NCI-H524 (cell line): ENCODE measurements at places on chromosomes 7 and 10.

DNA sequence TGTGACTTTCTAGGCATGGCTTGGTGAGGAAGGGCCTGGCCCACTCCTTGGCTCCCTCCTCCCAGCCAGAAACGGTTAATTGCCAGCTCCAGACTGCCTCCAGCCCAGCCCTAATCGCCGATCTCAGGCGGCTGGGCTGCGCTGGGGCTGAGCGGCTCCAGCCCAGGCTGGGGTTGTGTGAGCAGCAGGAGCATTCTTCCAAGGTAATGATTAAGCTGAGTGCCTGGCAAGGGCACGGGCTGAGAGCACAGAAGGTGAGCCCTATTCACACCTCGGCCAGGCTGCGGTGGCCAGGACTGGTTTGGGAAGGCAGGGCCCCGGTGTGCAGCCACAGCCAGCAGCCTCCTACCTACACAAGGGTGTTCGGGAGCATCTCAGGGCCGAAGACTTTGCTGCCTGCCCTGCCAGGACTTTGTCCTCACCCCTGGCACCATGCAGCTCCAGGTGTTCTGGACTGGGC is at the start of gene TMEM72:
Gene TMEM72 (plus strand): TSS at position 257 of the 460 bp plus-strand sequence. CDS start 176 bp downstream, at position 433.
- no peak for DNase-seq

GRCh38 chr7:143171697-143172096 is 11.5 kb upstream of the TAS2R39 start:
- no peak for DNase-seq

GRCh38 chr7:100107125-100107737 is 5.8 kb downstream of the AP4M1 start:
- no peak for DNase-seq

- DNase-seq, result no peak
These were observed 66.0 kb upstream of the SHH start for GRCh38 chr7:155878250-155878649.

GRCh38 chr10:94991243-94991888 is 52.9 kb downstream of the CYP2C9 start:
- no peak for DNase-seq

DNA sequence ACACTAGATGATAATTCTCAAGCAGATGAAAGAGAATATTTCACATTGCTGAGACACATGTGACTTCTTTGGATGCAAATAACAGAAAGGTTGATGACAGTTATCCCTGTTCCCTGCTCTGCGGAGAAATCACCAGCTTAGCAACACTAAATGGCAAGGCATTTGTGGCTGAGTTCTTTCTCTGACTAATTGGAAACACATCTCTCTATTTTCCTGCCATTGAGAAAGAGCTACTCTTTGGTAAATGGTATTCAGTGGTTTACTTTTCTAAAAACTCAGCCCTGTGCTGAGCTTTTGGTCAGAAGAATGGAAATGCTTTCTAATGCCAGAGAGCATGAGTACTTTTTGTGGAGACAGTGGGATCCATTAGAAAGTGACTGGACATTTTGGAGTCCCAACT is 771.4 kb downstream of the LRMDA start:
- DNase-seq, result no peak

DNA sequence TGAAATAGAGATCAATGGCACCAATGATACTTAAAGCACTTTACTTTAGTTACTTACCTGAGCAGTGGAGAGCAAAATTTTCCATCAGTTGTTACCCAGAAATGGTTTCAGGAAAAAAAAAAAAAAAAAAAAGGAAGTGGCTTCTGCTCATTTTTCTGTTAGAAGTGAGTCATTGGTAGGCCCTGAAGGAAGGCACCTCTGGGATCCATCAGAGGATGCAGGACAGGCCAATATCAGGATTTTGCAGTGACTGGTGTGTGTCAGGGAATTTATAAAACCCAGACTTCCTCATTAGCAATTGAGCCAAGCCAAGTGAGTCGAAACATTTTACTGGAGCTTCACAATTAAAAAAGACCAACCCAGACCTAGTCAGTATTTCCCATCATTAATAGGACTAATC is 2.3 kb upstream of the SMIM30 start:
- DNase-seq, result no peak

DNA sequence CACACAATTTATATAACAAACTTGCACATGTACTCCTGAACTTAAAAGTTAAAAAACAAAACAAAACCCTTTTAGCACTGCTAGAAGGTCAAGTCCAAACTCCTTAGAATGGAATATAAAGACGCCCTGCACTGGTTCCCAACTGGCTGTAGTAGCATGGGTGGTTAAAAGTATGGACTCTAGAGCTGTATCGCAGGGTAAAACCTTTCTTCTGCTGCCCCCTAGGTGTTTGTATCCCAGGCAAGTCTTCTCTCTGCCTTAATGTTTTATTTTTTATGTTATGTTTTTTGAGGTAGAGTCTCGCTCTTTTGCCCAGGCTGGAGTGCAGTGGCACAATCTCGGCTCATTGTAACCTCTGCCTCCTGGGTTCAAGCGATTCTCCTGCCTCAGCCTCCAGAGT is 35.2 kb downstream of the LSMEM1 start:
- DNase-seq, result no peak

DNA sequence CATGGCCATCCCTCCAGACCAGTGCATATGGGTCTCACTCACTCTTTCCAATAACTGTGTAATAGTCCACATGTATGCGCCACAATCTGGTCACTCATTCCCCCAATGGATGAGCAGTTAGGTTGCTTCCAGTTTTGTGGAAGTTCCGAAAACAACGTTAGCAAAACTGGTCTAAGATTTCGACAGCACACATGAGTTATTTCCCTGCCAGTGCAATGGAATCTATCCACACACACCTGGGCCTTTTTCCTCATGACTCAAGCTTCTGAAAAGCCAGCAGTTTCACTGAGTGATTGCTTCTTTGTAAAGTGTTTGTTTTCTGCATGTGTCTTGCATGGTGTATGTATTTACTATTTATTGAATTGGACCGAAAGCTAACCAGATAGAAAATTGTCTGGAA is 58.8 kb upstream of the FHIP2A start:
- no peak for DNase-seq

GRCh38 chr10:7896297-7896696 is 78.0 kb downstream of the TAF3 start:
- DNase-seq, result no peak

DNA sequence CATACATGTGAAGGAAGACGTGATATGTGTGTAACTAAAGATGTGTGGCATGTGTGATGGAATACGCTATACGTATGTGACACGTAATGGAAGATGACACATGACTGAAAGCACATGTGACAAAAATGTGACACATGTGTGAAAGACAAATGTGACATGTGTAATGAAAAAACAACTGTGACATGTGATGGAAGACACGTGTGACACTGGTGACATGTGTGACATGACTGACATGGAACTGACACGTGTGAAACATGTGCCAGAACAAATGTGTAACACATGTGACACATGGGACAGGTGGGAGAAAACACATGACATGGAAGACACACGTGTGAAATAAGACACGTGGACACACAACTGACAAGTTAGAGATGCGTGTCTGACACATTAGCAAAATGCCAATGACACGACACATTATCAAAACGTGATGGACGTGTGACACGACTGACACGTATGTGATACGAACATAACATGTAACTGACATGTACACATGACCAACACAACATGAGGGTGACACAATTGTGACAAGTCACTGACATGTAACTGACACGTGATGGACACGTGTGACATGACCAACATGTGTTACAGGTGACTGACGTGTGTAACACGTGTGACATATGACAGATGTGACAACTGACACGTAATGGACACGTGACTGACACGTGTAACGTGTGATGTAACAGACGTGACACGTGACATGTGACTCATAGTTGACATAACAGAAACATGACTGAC is 24.4 kb downstream of the CRPPA start:
- DNase-seq, result no peak

- DNase-seq, result no peak
These were observed 1.1 kb downstream of the YAE1 start for GRCh38 chr7:39567294-39567693.

DNA sequence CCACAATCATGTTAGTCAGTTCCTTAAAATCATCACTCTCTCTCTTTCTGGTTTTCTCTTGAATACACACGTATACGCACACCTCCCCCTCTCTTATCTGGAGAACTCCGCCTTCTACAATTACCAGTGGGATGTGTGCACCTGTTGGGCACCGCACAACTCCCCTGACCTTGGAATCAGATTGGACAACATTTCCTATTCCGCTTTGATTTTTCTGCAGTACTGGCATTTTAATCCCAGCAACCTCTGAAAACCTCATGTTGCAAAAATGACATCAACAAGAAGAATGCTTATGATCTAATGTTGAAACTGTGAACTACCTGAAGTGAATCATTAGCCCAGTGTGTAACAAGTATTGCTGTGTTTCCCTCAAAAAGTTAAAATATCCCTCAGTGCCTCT is 109.6 kb downstream of the KIAA1217 start:
- no peak for DNase-seq

- DNase-seq, result no peak
These were observed 177.2 kb upstream of the KLF14 start for GRCh38 chr7:130910949-130911944.

GRCh38 chr7:109522585-109522984 is 952.9 kb downstream of the DNAJB9 start:
- no peak for DNase-seq

GRCh38 chr7:8228766-8229674 is 32.9 kb downstream of the ICA1 start:
- DNase-seq, result no peak

DNA sequence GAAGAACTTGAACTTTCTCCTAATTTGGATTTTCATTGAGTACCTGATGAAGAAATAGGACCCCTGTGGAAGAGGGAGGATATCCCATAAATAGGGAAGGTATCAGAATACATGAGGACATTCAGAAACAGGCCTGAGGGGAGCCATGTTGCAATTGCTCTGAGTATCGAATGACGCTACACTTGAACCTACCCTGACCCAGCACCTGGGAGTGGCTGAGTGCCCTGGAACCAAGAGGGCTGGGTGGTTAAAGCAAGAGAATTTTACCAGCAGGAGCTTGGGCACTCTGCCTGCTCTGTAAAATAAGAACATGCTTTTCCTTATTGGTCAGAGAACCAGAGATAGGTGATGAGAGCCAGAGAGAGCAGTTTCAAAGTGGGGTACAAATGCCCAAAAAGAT is 7.2 kb downstream of the NEUROD6 start:
- no peak for DNase-seq

DNA sequence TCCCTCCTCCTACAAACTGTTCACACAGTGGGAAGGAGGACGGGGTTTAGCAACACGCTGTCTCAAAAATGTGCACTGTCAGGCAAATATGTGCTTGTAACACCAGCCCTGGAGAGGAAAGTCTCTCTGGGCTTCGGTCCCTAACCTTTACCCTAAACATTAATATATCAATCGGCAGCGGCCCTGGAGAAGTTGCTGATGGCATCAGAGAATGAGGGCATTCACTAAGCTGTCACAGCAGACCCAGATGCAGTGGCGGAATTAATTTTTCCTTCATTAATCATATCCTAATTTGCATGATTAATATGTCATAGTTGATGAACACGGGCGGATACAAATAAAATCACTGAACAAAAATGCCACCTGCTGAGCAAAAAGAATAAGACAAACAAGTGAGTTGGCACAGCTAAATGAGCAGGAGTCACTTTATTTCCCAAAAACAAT is 45.2 kb upstream of the INSIG1 start:
- DNase-seq, result no peak

- DNase-seq, result no peak
These were observed 33.1 kb upstream of the ADD3 start for GRCh38 chr10:109974504-109975191.

DNA sequence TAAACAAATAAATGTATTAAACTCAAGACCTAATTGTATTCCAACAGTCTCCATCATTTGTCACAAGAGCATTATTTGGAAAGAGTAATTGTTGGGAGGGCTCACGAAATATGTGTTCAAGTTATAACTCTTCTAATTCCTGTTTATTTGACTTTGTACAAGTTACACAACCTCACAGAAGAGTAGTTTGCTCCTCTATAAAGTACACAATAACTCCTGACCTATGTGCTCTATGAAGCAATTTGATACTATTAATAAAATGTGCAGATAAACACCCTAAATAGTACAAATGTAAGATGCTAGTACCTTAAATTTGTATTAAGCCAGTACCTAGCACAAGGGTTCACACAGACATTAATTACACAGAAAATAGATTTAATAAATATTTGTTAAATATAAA is 285.8 kb downstream of the LRRTM3 start:
- no peak for DNase-seq

- no peak for DNase-seq
These were observed 210.8 kb upstream of the TMEM196 start for GRCh38 chr7:19984231-19984632.

DNA sequence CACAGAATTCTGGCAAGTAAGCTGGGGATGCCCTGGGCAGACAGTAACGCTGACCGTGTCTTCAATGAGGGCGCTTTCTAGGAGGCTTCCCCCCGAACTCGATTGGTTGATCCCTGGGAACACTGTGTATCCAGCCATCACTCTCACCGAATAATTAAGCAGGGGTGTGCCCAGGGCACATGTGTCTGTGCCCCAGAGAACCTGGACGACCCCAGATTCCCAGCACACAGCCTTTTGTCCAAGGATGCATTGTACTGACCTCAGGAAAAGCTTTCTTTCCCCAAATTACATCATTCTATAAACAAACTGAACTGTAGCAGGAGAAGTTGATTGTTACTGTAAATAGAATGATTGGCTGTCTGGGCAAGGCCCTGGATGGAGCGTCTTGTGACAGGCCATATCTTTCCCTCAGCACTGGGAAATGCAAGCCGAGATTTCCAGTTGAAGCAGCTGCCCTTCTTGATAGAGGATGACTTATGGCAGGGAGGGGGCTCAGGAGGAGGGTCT is 6.6 kb upstream of the DEPP1 start:
- no peak for DNase-seq

- DNase-seq, result no peak
These were observed 374.9 kb upstream of the CELF2 start for GRCh38 chr10:10642751-10643150.

- DNase-seq, result no peak
These were observed 90.2 kb upstream of the KLF6 start for GRCh38 chr10:3874990-3875841.

DNA sequence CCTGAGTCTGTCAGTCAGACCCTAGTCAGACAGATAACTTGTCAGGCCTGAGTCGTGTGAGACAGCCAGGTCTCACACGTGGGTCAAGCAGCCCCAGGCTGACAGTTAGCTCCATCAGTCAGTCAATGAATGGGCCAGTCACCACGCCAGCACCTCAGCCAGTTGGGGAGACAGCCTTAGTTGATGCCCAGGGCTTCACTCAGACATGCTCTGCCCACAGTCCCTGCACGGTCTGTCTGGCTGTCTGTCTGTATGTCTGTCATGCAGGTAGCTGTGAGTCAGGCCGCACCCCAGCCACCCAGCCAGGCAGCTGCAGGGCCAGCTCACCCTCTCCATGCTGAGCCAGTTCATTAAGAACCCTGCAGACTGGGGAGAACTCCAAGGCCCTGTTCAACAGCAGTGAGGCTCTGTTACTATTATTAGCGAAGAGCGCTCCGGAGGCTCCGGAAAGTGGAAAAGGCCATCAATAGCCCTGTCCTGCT is 141.1 kb upstream of the PCBD1 start:
- no peak for DNase-seq

GRCh38 chr7:65798111-65799075 is 74.5 kb upstream of the VKORC1L1 start:
- peak; percentile 33 for DNase-seq
